Germinal center (tissue), 1 donor: ENCODE measurements at places on chromosomes 2 and 18.

- no peak for DNase-seq
Measured at GRCh38 chr18:52163478-52163877, 176.5 kb upstream of the DCC start.

DNA sequence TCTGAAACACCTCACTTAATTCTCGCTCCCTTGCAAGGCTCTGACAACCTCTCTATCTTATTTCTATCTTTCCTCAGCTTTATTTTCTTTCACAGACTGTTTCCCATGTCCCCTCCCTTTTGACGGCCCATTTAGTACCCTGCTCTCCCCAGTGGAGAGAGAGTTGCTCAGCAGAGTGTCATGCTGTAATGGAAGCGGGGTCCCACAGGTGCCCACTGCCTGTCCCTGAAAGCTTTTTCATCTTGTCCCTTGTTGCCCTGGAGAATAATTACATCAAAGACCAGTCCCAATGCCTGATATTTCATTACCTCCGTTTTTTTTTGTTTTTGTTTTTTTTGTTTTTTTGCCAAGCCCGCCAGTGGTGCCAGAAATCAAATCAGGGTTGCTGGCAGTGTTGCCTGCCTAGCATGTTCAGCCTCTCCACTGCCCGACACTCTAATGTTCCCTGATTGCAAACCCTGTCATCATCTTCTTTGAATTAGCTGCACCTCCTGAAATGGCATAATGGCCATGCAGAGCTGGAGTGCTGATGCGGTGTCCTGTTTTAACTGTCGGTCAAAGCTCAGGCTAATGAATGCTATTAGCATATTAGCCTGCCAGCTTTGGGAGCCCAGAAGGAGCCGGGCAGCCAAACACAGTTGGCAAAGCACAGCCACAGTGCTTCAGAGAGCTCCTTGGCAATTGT is 71.2 kb upstream of the CAVIN2 start:
- no peak for DNase-seq

GRCh38 chr2:212536817-212537725 is 1.5 kb downstream of the ERBB4 start:
- no peak for DNase-seq

DNA sequence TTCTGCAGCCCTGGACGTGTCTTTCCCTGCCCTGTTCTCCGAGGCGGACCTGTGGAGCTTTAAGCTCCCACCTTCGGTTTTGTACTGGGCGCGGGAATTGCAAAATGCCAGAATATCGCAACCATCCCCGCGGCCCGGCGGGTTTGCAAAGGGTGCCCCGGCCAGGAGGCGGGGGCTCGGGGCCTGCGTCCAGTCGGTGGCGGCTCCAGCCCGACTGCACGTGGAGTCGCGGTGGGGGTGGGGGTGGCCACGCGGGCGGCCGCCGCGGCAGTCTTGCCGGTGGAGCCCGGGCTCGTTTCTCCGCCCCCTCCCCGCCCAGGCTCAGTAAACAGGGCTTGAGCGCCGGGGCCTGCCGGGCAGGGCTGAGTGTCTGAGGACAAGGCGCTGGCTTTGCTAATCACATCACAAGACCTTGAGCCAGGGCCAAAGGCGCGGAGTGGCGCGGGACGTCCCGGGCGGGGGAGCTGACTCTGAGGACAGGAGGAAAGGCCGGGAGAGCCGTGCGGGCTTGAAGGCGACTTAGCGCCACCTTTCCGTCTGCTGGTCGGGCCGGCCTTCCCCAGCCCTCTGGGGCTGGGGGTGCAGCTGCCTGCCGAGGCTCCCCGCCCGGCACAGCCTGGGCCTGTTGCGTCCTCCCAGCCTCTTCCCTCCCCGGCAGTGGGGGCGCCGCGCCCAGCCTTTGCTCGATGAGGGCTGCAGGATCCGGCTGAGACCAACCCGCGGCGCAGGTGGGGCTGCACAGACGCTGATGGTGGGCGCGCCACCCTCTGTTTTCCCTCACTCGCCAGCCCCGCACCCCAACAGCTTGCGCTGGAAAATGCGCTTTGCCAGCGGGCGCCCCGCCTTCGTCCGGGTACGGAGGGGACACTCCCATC is 786 bp upstream of the ZFP36L2 start:
- DNase-seq: peak; percentile 75

- DNase-seq: peak; percentile 70
Measured at GRCh38 chr2:113324684-113325160, 46.0 kb upstream of the PAX8 start.

DNA sequence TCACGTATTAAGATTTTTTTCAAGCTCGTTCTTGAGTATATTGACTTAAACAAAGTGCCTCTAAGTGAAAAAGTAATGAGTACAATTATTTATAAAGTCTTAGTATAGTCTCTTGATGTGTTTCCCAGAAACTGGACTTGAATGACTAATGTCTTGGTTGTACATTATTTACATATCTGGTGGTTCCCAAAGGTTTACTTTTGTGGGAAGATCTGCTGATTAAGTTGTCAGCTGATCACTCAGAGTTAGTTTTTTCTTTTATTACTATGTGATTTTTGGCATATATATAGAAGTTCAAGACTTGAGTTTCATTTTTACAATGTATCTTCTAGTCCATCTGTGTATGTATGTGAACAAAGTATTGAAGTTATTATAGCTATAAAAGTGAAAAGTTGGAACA is 29.5 kb downstream of the RNF144A start:
- DNase-seq: no peak

- no peak for DNase-seq
Measured at GRCh38 chr18:77129150-77129551, 3.4 kb downstream of the MBP start.

GRCh38 chr2:8872821-8873432 is 35.5 kb upstream of the KIDINS220 start:
- peak; percentile 51 for DNase-seq

DNA sequence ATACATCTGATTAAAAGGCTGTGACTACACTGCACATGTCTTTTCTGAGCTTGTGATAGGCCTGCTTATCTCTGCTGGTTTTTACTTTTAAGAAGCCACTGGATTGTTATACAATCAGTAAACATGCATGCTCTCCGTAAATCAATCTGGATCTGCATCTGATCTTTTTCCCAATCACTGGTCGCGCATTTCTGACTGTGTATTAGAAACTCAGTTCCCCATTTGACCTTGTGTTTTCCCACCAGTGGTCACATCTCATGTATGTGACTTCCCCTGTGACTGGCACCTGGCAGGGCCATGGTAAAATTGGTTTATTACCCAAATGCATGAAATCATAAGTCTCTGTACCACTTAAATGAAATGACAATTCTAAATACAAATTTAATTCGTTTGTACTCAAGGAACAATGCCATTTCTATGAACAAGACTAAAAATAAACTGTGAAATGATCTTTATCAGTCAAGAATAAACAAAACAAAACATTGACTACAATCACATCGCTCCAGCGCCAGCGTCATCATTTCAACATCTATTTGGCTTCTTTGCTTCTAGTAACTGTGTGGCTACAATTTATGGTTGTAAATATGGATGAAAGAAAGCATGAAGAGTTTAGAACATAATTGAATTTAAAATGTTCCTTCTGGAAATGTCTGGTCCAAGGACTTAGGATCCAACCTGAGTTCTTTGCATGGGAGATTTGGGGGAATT is 396.6 kb upstream of the TRIB2 start:
- no peak for DNase-seq

GRCh38 chr18:78192054-78192453 is 787.6 kb upstream of the SALL3 start:
- DNase-seq: no peak
